ENCODE measurements at places on chromosomes 4 and X.

DNA sequence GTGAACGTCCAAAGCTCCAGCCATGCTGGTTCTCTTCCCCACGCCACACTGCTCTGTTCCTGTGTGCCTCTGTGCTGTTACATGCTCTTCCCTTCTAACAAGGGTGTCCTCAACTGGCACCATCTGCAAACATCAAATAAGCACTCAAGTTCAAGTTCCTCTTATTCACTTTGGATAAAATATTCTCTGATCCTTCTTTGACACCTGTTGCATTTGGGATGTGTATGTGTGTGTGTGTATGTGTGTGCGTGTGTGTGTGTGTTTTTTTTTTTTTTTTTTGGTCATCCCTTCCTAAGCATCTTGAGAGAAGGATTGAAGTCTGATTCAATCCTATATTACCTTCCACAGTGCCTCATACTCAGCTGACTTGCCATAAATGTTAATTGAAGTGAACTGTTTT is 204.0 kb upstream of the ANXA3 start:
- no peak for DNase-seq

DNA sequence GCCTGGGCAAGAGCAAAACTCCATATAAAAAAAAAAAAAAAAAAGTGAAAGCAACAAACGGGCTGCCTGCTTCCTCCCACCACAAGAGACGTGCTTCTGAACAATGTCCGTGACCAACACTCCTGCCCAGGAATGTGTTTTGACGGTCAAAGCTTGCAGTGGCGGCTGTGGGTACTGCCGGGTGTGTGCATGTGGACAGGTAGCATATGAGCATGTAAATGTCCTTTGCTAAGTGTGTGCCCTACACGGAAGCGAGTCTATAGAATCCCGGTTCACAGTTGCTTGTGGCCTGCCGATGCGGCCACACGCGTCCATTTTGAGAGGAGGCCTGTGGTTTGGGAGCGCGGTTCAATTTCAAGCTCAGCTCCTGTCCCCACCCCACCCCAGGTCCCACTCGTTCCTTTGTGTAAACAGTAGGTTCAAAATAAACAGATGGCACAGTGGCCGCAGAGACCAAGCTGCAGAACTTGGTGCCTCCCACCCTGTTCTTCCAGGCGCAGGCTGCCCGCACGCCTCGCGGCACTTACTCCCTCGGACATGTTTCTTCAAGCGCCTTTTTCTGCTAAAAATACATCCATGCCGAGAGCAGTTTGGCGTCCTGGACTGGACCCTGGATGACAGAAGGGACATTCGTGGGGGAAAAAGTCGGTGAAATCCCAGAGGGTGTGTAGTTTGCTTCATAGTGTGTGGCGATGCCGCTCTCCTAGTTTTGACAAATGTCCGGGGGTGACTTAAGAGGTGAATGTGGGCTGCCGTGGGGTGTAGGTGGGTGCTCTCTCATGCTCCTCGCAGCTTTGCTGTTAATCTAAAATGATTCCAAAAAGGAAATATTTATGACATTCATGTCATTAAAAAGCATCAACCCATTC is 11.5 kb upstream of the NKX1-1 start:
- no peak for DNase-seq

DNA sequence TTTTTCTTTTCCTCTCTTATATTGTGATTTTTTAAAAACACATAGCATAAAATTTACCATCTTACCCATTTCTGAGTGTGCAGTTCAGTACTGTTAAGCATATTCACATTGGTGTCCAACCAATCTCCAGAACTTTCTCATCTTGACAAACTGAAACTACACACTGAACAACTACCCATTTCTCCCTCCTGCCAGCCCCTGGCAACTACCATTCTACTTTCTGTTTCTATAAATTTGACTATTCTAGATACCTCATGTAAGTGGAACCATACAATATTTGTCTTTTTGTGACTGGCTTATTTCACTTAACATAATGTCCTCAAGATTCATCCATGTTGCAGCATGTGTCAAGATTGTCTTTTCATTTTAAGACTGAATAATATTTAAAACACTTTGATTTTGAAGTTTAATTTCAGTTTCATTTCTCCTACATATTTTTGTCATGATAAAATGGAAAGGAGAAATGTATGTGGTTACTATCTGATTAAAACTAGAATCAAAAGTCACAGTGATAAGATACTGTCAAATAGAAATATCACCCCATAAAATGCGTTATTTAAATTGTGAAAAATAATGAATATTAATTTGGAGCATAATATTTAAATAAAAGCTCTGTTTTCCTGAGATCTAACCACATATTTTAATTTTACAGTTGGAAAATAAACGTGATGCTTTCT is 122.8 kb downstream of the DIPK2B start:
- DNase-seq: no peak

- DNase-seq: no peak
Observed at GRCh38 chr4:79947386-79947785, 125.6 kb downstream of the ANTXR2 start.

GRCh38 chrX:71974916-71975315 is 64.3 kb downstream of the NHSL2 start:
- no peak for DNase-seq

DNA sequence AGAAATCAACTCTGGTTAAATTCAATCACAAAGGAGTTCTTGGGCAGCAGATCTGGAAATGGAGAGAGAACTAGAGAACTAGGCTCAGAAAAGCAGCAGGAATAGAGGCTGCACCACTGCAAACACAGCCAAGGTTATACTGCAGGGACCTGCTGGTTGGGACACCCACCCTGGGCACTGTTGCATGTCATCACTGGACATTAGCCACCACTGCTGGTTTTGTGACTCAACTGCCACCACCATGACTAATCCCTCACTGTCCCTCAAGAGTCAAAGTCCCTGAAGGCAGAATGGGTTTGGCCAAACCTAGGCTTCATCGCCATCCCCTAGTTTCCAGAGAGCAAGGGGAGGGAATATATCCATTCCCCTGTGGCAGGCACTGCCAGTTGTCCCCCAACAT is 38.1 kb upstream of the IRAK1 start:
- no peak for DNase-seq

DNA sequence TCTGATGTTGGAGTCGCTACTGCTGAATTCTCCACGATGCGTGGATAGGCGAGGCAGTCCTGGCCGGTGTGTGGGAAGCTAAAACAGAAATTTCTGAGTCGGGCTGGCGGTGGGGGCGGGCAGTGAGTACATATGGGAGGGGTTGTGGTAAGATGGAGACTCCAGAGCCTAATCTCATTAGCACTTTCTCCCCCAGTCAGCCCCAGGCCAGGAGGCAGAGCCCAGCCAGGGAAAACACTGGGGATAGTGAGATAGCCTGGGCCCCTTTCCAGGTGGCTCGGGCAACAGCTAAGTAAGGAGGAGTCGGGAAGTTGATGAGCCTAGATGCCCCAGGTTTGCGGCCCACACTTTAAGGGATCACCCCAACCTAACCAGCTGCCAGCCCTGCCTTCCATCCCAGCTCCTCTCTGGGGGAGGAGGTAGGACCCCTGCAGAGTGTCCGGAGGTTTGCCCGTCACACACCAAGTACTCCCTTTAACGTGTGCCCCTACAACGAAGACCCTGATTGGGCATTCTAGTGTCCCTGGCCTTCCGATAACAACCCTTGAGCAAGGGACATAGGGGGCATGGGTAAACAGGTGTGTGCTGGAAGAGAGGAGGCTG is 2.4 kb upstream of the LOC101059915 start:
- no peak for DNase-seq

DNA sequence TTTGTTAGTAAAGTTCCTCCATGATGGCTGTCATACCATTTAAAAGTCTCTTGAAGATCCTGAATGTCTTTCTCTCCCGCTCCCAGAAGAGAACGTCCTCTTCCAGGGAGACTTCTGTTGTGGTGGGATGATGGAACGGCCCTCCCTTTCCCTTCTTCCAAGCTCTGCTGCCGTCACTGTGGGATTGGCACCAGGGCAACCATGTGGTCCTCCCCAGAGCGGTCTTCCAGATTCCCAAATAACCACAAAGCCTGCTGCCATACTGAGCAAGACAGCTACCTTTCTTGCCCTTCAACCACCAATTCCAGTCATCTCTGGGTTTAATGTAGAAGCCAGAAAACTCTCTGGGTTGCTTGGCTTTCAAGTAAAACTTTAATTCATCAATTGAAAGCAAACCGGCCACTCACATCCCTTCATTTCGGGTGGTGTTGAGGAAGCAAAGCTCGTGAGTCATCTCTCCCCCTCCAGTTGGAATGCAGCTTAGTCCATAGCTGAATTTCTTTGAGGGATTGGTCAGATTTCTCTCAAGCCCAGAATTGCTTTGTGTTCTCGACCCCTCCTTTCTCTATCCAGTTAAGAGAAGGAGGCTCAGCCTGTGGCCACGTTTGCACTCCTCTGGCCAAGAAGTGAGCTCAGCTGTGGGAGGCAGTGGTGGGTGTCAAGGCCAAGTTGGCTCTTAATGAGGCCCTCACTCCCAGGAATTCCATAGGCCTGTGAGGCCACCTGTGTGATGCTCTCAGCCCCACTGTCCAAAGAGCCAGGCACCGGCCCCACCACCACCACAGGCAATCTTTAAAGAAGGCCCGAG is 36.9 kb downstream of the FHDC1 start:
- no peak for DNase-seq

DNA sequence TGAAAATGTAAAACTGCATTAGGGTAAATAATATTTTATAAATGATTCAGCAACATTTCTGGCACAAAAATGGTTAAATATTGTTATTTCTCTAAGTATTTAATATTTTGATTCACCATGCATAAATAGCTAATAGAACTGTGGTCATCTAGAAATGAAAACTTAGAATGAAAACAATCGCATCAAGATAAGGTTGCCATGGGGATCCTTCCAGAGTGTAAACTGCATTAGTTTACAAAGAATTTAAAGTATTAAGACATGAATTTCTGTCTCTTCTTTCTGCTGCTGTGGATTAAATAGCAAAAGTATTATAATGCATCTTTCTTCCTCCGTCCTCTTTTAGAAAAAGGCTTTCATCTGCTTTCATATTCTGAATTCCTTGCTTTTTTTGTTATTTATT is 1064.6 kb upstream of the SLIT2 start:
- no peak for DNase-seq

- DNase-seq: no peak
Observed at GRCh38 chr4:32022071-32022470, 1301.9 kb downstream of the PCDH7 start.

GRCh38 chr4:142447009-142447408 is 399.1 kb downstream of the INPP4B start:
- no peak for DNase-seq

GRCh38 chr4:182521011-182521410 is 277.8 kb downstream of the TENM3 start:
- no peak for DNase-seq

DNA sequence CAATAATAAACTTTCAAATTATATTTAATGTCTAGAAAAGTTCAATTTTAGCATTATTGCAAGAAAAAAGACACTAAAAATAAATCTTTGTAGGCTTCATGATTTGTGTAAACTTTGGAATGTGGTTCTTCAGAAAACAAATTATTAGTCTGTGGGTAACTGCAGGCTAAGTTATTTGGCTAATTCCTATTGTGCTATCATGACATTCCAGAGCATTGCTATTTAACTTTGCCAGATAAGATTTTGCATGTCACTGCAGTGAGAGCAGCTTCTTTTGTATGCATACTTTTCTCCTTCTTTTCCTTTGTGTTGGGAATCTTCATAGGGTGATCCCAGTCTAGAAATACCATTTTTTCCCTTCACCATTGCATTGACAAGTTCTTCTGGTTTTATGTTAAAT is 130.0 kb downstream of the AWAT2 start:
- no peak for DNase-seq

DNA sequence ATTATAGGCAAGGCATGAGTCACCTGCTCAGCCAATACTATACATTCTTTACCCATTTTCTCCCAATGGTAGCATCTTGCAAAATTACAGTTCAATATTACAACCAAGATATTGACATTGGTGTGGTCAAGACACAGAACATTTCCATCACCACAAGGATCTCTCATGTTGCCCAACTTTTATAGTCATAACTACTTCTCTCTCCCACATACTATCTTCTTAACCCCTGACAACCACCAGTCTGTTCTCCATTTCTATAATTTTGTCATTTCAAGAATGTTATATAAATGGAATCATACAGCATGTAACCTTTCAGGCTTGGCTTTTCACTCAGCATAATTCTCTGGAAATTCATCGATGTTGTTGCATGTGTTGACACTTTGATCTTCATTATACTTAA is 144.9 kb downstream of the ENOX2 start:
- DNase-seq: no peak

- no peak for DNase-seq
Observed at GRCh38 chr4:8317474-8317873, 47.9 kb downstream of the HTRA3 start.

- DNase-seq: no peak
Observed at GRCh38 chr4:188619456-188620149, 480.4 kb downstream of the TRIML1 start.

DNA sequence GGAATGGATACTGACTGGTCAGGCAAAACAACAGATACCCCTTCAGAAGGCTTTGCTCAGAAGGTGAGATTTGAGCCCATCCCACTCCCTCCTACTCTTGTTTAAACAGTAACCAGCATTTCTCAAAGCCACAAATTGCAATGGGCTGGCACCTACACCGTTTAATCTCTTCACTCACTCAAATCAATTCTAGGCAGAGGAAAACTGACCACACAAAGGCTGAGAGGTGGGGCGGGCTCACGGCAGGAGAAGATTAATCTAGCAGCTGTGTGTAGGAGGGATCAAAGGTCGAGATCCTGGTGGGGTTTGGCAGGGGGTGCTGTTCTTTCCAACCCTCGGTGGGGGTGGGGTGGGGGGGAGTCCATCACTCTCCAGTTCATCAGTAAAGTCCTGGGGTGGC is 622.4 kb downstream of the BCOR start:
- DNase-seq: no peak

GRCh38 chr4:105900541-105900940 is 5.3 kb downstream of the NPNT start:
- no peak for DNase-seq

- DNase-seq: no peak
Observed at GRCh38 chr4:140790765-140791164, 34.6 kb upstream of the TBC1D9 start.

GRCh38 chrX:10893366-10893765 is 217.8 kb upstream of the HCCS start:
- no peak for DNase-seq

DNA sequence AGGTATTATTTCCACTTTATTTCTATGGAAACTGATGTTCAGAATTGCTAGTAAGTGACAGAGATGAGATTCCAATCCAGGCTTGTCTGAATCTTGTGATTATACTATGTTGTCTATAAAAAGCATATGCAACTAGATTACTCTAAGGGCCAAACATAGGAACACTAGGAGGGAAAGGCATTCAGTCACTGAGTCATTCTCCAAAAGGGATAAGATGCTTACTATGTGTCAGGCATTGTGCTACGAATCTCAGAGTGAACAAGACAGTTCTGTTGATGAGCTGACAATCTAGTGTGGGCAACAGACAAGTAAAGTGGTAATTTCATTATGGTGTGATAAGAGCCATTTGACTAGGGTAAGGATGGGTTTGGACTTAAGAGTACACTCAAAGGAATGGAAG is 77.2 kb downstream of the RASL11B start:
- no peak for DNase-seq

GRCh38 chr4:184171011-184171410 is 46.7 kb downstream of the ENPP6 start:
- DNase-seq: no peak
